ENCODE measurements at places on chromosomes 5 and 9.

- DNase-seq: peak; percentile 53
Observed at GRCh38 chr5:39021413-39021812, 52.8 kb downstream of the RICTOR start.

- DNase-seq: no peak
Observed at GRCh38 chr9:92749934-92750315, 14.7 kb downstream of the BICD2 start.

- DNase-seq: no peak
Observed at GRCh38 chr5:107284822-107285525, 385.8 kb downstream of the EFNA5 start.

GRCh38 chr5:178418471-178419010 is 171.7 kb downstream of the COL23A1 start:
- no peak for DNase-seq

- no peak for DNase-seq
Observed at GRCh38 chr5:123787136-123787535, 275.2 kb downstream of the CSNK1G3 start.

DNA sequence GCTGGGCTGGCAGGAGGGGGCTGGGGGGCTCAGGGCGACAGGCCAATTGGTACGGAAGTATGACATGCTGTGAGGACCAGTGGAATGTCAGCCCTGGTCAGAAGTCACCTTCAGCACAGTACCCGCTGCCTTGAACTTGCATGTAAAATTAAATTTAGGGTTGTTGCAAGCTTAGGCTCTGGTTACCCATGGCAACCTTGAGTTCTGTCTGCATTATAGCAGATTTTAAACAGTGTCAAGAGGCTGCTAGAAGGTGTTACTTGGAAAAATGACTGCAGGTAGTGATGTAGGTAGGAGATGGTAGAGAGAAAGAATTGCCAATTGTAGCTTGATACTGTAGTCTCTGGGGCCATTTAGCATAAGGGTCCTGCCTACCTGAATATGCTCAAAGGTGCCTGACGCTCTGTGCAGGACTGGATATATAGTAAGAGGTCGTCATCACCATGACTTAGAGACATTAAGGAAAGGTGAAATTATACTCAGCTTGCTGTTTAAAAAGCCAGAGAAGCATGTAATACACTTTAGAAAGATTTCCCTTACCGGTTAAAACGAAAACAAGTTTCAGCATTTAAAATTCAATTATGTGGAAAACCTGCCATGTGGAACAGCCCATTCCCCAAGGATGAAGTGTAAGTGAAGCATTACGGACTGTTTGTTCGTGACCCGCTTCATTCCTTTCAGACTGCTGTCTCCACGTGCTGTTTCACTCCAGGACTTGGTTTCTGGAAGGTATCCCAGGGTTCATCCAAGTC is 169.0 kb downstream of the PDZD2 start:
- no peak for DNase-seq

GRCh38 chr5:98631311-98632054 is 142.0 kb upstream of the RGMB start:
- DNase-seq: peak; percentile 98

GRCh38 chr9:120971938-120972337 is 45.3 kb upstream of the TRAF1 start:
- DNase-seq: no peak

All from EH (cell line).